ENCODE measurements at places on chromosomes 1 and 21.

- DNase-seq: no peak
Measured at GRCh38 chr21:44759628-44760285, 41.9 kb downstream of the UBE2G2 start.

- DNase-seq: no peak
Measured at GRCh38 chr21:34252751-34253150, 111.1 kb upstream of the KCNE2 start.

GRCh38 chr1:230084408-230085177, 17.6 kb downstream of the GALNT2 start:
- DNase-seq: no peak

DNA sequence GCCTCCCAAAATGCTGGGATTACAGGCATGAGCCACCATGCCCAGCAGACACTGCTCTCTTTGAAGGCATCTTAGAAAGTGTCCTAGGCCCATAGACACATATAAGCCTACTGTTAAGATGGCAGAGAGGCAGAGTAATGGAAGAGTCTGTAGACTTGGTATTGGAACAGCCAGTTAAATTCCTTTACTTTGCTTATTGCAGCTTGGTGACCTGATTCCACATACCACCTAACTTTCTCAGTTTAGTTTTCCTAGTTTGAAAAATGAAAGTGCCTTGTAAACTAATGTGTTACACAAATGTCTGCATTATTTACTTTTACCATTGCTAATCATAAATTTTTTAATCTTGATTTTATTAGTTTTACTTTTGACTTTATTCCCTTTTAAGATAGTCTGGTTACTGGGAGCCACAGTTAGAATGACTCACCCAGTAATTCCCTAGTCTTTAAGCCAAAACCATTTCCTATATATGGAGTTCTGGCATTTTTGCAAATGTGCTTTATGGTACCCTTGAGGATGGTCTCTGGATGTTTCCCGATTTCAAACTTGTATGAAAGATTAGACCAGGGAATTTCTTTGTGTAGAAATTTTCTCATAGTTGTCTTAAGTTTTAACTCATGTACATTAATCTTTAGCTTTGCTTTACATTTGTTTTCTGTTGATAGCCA, 6.4 kb downstream of the SMAP2 start:
- DNase-seq: no peak

- DNase-seq: no peak
Measured at GRCh38 chr1:4794020-4794780, 139.8 kb downstream of the AJAP1 start.

DNA sequence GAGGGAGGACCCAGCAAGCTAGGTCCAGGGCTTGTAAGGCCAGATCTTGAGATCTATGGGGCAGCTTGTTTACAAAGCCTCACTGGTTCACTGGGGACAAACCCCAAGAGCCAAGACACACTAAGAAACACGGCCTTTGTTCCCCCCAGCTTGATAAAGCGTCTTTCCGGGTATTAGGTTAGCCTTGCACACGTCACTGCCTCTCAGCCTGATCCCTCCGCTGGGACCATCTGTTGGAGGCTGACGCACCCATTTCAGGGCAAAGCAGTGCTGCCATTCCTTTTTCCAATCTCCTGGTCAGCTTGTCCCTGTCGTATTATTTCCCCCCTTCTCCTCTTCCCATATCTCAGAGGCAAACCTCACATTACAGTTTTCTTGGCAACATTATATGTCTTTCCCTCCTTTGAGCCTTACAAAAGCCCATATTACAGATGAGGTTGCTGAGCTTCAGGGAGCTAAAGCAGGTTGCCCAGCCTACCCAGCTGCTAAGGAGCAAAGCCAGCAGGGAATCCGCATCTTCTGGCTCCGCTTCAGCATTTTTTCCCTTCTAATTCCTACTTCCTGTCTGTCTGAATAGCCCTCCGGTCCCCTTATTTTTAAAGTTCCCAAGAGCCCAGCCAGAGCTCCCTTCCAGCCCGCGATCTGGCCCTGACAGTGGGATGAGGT, 4.1 kb downstream of the HEYL start:
- no peak for DNase-seq

- DNase-seq: no peak
Measured at GRCh38 chr1:61083013-61083806, 849 bp downstream of the NFIA start.

DNA sequence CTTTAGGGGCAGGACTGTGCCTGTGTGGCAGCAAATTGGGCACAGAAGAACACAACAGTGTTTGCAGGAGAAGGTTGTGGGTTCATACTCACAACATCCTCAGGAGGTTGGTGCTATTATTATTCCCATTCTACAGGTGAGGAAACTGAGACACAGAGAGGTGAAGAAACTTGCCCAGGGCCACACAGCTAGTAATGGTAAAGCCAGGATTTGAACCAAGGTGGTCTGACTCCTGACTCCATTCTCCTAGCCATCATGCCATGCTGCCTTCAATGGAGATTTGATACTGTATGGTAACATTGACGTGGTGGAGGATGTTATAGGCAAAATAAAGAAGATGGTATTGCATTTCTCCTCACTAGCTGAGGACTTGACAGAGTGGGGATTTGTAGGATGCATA, 334.2 kb downstream of the RPS6KC1 start:
- DNase-seq: no peak

DNA sequence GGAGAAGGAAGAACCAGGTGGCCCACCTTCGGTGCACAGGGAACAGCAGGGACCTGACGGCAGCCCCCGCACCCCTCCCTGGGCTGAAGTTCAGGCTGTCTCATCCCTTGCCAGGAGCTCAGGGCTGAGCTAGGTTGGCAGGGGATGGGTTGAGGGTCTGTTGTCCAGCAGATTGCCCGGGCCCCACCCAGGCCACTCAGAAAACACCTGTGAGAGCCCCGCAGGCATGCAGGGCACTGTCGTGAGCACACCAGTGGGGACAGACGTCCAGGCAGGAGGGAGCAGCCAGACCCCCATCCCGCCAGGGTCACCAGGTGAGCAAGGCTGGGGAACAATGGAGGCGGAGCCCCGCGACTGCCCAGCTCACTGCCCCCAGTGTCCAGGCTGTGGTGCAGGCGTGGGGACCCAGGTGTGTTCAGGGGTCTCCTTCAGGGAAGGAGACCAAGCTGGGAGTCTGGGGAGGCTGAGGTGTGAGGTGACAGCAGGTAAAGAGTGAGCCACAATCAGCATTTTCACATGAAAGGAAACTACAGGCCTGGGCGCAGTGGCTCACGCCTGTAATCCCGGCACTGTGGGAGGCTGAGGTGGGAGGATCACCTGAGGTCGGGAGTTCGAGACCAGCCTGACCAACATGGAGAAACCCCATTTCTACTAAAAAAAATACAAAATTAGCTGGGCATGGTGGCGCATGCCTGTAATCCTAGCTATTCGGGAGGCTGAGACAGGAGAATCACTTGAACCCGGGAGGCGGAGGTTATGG, 9.4 kb upstream of the SAMD11 start:
- no peak for DNase-seq

DNA sequence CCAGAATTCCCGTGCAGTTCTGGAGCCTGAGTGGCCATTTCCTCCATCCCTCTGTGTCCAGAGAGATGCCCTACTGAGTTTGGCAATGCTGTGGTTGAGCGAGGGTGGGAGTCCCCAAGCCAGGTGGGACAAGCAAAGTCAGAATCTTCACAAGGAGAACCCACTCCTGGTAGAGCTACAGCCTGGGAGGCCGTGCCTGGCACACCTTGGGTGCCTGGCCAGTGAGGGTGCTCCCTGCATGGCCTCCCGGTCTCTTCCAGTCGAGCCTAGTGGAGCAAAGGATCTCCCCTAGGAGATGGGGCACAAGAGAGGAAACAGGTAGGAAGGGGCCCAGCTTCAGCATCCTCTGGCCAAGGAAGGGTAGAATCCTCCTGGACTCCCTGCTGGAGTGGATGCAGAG, 57.9 kb downstream of the H3-3A start:
- DNase-seq: peak; percentile 8

DNA sequence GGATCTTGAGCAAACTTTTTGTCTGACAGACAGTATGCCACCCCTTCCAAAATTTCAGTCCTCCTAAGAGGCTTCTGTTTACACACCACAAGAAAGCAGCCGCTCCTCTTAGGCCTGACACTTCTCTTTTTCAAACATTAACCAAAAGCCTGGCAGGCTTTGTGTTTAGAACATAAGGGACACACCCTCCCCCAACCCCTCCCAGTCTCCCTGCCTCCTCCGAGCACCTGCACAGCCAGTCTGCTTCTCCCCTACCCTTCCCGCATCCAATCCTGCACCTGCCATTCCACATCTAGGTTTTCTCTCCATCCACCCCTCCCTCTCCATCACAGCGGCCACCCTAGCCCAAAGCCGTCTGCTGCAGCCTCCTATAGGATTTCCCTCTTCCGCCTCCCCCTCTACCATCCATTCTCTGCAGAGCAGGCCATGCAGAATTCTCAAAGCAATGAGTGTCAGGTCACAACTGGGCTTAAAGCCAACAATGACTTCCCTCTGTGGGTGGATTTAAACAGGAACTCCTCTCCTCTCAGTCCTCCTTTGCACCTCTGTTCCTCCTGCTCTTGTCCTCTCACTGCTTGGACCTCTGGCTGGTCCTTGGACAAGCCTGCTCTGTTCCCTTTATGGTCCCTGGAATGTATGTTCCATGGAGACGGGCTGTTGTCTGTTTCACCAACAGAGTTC, 478.2 kb downstream of the NPHP4 start:
- no peak for DNase-seq

GRCh38 chr1:105874621-105875020, 1181.9 kb upstream of the PRMT6 start:
- DNase-seq: peak; percentile 15

DNA sequence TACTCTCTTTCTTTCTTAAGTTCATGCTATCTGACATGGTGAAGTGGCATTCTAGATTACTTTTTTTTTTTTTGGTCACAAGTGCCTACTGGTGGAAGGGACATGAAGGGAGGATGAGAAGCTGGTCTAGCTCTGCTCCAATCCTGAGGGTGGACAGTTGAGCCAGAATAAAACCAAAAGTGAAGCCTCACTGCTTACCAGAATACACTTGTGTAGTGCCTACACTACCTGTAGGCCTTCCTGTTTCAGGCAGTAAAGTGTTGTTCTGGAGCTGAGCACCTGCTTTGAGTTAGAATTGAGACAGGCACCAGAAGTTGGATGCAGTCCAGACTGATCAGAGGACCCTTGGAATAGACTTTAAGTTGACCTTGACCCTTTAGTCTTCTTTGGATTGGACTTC, 40.4 kb upstream of the APOBEC4 start:
- DNase-seq: peak; percentile 38

DNA sequence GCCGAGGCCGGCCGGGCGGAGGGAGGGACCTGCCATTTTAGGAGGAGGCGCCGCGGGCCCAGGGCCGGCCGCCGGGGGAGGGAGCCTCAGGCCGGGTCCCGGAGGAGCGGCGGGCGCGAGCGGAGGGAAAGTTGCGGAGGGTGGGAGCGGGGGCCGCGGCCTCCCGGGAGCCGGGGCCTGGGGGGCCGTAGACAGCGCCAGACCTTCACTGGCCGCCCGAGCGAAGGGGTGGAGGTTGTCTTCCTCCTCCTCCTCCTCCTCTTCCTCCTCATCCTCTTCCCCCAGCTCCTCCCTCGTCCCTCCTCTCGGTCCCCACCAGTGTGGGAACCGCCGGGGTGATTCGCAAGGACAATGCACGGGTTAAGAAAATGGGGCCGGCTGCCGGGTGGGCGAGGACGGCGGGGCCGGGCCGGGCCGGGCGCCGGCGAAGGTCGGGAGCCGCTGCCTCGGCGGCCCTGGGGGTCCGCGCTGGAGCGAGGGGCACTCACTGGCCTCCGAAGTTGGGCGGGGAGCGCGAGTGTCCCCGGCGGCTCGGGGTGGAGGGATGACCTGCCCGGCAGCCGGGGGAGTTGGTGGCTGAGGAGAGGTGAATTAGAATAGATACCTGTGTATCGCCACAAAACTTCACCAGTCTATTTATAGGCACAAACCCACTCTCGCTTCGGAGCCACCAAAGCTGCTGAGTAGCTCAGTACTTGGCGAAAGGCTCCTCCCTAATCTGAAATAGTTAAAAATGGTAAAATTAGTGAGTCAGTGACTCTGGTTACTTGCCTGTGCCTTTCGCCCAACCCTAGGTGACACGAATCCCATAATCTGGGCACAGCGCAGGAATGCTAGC, 1.3 kb downstream of the DYRK1A start:
- peak; percentile 27 for DNase-seq

GRCh38 chr1:3240524-3241235, 171.7 kb downstream of the PRDM16 start:
- no peak for DNase-seq

- DNase-seq: no peak
Measured at GRCh38 chr1:3038571-3039181, 17.4 kb downstream of the ACTRT2 start.

DNA sequence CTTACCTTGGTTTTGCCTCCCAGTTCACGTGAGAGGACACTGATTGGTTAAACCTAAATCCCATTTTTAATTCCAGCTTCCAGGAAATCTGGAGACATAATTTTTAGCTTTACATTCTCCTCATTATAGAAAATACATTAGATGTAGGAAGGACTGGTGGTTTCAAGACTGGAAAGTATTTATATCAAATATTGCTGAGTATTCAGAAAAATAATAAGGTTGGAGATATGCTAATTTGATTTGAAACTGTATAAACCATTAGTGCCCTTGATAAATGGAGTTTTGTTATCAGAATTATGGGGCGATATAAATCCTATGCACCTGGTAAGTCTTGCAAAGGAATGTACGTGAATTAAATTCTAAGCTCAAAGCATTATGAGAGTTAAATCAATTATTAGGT, 218.0 kb upstream of the ADGRL4 start:
- DNase-seq: no peak

- DNase-seq: no peak
Measured at GRCh38 chr21:17725339-17725738, 93.8 kb downstream of the C21orf91 start.

GRCh38 chr21:26394341-26394740, 178.7 kb downstream of the CYYR1 start:
- DNase-seq: no peak

DNA sequence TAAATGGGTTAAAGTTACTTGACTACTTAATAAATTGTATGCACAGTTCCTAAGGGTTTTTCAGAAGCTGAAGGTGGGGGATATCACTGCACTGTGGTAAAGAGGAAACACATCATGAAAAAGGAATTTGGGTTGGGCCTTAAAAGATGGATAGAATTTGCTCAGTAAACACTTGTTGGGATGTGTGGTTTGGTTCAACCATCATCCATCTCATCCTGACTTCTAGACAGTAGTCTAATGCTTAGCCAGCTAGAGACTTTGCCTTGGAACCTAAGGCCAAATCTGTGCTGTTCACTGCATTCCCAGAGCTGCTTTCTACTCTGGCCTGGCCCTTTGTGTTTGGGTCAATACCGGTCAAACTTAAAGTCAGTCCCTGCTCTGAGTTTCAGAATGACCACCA, 30.6 kb downstream of the LY9 start:
- DNase-seq: no peak

- DNase-seq: no peak
Measured at GRCh38 chr1:164843743-164844500, 284.9 kb downstream of the PBX1 start.

DNA sequence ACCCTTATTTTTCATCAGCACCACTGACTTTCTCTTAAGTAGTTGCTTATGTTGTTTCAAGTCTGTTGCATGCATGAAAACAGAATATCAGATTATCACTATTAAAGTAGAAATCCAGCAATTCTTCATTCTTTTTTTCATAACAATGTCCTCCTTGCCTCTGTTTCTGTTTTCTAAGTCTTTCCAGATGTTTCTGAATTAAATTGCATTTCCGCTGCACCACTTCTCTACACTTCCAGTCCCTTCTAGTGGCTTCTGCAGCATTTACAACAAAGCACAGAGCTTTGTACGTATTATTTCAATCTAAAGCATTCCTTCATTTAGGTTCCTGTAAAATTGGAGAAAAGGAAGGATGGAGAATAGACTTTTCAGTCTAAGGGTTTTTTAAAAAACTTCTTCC, 42.4 kb downstream of the PATJ start:
- no peak for DNase-seq
